Mucosa of gallbladder (tissue), 1 donor: ENCODE measurements at places on chromosomes 2 and 18.

- no peak for DNase-seq
These were observed 8.6 kb downstream of the VRK2 start for GRCh38 chr2:58055033-58055786.

GRCh38 chr2:203846490-203847105 lies 21.0 kb upstream of the CTLA4 start:
- DNase-seq, result no peak

- no peak for DNase-seq
These were observed 26.0 kb downstream of the ADRA2B start for GRCh38 chr2:96090196-96090926.

DNA sequence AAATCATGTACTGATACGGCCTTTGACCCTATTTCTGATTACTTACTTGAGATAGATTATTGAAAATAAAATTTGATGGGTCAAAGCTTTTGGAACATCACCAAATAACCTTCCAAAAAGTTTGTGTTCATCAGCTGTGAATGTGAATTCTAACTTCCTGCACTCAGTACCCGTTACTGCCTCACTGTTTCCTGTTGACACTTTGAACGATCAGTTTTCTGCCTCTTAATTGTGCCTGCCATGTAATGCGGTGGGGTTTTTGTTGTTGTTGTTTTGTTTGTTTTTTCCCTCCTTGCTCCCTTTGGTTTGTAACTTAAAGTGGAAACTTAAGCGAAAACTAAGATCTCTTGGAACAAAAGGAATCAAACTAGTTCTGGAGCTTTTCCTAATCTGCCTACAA lies 18.9 kb downstream of the ATG16L1 start:
- DNase-seq, result no peak

DNA sequence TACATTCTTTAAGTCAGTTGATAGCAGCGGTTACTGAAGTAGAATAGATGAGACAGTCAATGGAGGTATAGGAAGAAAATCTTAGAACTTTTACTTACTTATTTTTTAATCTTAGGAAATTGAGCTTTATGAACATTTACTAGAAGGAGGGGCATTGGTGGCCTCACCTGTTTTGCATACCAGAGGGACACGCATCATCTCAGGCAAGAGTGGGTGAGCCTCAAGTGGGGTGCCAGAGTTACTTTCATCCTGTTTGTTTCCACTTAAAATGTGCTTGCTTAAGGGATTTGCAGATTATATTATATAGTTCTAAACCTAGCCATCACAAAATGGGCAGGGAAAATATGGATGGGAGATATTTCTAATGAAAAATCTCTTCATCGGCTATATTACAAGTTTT lies 61.6 kb downstream of the WDR7 start:
- no peak for DNase-seq

DNA sequence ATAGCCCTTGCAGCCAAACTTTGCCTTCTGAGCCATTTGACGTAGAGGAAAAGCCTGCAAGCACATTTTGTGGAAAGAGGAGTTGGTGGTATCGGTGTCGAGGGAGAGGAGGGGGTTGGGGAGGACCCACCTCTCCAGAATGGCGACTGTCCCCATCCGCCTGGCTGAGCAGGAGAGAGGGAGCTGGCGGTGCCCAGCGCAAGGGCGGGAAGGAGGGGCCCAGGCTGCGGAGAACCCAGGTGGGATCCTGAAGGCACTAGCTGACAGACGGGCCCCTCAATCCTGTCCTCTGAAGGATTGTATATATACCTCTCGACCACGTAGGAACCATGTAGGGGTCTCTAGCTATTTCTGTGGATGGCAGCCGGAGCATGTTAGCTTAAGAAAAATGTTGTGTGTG lies 200.3 kb downstream of the LOXHD1 start:
- no peak for DNase-seq
